AG09309 (cell line): ENCODE measurements at places on chromosomes 5 and 9.
A peak's percentile ranks its signal among the peaks of the same experiment; 100 is the strongest.

DNA sequence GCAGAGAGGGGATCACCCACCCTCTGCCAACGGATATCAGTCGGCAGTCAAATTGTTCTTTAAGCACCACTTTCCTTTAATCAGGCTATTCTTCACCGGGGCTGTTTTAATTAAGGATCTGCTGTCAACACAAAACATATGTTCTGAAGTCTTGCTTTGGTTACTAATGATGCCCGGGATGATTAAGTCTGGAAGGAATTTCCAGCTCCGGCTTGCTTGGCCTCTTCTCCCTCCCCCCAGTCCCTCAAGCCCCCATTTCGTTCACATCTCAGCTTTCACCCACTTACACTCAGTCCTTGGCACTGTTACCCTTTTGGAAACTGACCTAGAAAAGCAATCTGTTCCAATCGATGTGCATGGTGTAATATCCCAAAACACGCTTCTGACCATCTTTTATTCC is 74.7 kb downstream of the MSX2 start:
- peak; percentile 46 for DNase-seq

GRCh38 chr9:22228542-22228941 is 218.1 kb upstream of the DMRTA1 start:
- no peak for DNase-seq

DNA sequence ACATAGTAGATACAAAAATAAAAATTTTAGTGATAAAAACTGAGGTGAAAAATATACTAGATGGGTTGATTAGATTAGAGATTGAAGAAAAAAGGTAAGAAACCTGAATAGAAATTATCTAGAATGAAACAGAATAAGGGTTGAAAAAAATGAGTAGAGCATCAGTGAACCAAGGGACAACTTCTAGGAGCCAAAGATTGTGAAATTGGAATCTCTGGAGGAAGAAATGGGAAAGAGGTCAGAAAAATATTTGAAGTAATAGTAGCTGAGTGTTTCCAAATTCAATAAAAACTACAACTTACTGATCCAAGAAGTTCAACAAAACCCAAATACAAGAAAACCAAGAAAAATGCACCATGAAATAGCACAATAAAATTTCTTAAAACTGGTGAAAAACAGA is 116.6 kb upstream of the STARD4 start:
- peak; percentile 37 for DNase-seq

DNA sequence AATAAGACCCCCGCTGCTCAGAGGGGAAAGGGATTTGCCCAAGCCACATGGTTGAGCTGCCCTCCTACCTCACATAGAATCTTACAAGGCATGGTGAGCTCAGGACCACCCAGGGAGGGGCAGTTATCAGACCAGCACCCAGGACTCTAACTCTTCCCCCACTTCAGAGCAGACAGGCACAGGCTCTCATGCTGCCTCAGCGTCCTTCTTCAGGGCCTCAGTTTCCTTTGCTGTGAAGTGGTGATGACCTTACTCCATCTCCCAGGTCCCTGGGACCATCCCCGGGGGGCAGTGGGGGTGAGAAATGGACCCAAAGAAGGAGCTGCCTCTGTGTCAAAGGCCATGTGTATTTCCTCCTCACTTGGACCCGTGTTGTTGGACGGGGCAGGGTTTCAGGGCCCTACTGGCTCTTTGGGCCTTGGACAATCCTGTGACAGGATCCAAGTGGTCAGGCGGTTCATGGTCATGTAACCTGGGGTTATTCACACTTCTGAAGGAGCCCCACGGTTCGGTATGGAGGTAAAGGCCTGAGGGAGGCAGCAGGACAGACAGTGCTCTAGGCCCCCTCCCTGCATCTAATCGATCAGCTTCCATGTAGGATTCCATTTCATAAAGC is 31.7 kb upstream of the CSF1R start:
- no peak for DNase-seq

DNA sequence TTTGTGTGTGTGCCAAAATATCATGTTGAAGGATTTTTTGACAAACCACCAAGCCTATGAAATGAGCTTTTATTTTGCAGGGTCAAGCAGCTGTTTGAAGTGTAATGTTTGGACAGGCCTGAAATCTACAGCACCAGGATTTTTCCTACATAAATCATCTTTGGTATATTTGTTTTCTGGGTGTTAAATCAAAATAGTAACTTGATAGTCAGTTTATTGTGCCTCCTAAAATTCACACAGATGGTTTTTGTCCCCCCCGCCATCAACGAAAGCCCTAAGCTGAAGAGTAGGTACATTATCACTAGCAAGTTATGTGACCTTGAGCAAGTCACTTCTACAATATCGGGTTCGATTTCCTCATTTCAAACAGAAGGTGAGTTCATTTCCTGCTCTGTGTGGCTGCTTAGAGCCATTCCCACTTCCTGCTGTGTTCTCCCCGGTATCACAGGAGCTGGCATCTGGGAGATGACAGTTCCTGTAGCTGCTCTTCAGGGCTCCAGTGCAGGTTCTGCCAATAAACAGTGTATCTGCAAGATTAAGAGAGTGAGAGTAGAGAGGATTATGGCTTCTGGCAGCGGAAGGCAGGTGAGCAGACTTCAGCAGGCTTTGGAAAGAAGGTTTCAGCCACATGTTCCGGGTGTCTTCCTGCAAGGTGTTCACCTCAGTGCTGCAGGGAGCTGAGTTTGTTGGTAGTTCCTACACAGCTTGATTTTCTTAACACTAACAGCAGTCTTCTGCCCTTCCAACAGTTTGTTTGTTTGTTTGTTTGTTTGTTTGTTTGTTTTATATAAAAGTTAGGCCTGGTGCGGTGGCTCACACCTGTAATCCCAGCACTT is 48.4 kb upstream of the GNE start:
- no peak for DNase-seq

- no peak for DNase-seq
Measured at GRCh38 chr5:98816582-98817222, 43.2 kb downstream of the RGMB start.

DNA sequence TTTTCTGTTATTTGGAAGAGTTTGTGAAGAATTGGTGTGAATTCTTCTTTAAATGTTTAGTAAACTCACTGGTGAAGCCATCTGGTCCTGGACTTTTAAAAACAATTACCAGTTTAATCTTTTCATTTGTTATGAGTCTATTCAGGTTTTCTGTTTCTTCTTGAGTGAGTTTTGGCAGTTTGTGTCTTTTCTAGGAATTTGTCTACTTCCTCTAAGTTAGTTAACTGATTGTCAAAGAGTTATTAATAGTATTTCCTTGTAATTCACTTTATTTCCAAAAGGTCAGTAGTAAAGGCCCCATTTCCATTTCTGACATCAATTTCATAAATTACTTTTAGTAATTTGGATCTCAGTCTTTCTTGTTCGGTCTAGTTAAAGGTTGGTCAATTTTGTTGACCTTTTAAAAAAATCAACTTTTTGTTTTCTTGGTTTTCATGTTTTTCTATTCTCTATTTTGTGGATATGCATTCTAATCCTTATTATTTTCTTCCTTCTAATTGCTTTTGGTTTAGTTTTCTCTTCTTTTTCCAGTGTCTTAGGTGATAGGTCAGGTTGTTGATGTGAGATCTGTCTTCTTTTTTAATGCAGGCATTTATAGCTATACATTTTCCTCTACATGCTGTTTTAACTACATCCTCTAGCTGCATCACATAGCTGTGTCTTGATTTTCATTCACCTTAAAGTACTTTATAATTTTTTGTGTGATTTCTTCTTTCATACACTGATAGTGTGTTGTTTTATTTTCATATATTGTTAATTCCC is 7.3 kb upstream of the SMIM3 start:
- DNase-seq: no peak
